Stimulated activated CD4-positive, alpha-beta T cell treated with anti-CD3 and anti-CD28 coated beads, Interleukin-1b, Interleukin-23, amount 100 ng/mL, for 1 hour (primary cell): ENCODE measurements at places on chromosomes 2 and 18.

- DNase-seq = no peak
Measured at GRCh38 chr18:506801-507200, 6.3 kb upstream of the COLEC12 start.

DNA sequence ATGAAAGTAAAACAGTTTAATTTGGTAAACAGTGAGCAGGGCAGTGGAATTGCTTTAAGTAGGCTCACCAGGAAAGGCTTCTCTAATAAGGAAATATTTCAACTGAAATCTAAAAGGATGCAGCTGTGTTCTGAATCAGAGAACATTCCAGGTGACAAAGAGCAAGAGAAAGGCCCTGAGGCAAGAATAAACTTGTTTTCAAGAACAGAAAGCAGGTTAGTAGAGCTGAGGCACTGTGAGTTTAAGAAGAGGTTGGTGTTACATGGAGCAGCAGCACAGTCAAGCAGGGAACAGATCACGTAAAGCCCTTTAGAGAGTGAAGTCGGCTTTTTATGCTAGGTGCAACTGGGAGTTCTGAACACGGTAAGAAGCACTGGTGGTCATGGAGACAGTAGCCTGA, 57.0 kb upstream of the SCN1A start:
- no peak for DNase-seq

DNA sequence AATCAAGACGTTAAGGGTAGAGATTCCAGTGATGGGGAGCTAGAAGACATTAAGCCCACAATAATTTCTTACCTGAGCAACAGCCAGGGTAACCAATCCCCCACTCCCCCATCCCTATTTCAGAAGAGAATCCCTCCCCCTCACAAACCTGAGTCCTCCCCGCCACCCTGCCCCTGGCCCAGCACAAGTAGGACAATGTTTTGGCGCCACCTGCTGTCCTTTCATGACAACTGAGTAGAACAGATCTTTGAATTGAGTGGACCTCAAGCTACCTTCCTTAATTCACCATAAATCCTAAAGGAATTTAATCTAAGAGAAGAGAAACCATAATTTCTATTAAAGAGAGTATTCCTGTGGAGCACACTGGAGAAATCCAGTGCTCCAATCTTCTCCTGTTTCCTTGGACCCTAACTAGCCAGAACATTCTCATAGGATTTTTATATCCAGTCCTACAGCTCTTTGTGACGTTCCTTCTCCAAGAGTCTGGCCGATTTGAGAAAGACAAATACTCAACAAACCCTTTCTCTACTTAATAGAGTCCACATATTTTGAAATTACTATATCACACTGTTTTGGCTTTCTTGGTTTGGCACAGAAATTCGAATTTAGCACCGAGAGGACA, 41.1 kb downstream of the NHEJ1 start:
- DNase-seq = peak; percentile 41

DNA sequence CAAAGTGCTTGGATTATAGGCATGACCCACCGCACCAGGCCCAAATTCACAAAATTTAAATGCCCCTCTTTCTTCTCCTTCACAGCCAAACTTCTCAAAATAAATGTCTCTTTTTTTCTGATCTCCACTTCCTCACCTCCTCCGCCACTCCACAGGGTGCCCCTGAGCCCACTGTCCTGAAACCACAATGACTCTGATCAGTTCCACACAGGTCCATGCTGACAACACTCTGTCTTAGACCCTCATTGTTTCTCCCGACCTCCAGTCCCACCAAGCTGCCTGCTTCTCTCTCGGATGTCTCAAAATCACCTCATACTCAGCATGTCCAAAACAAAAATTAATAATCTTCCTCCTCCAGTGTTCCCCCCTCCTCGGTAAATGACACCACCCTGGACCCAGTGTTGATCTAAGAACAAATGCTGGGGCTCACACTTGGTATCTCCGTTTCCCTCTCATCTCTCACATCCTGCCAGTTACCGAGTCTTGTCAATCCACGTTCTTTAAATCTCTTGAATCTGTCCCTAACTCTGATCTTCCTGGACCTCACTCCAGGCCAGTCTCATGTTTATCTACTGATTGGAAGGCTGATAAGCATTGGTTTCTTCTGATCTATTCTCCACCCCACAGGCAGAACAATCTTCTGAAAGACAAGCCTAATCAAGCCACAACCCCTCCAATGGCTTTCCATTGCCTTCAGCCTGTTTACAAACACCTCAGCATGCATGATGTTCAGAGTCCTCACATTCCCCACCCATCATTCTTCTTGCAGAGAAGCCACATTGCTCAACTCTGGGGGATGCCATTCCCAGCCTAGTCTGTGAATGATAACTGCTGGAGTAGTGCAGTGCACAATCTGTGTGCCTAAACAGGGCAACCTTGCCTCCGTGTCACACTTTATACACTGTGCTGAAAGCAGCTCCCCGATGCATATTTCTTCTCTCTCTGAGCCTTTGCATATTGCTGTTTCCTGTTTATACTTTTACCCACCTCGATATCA, 12.4 kb upstream of the ANKRD44 start:
- DNase-seq = no peak

- DNase-seq = no peak
Measured at GRCh38 chr2:38636069-38636468, 29.8 kb upstream of the GALM start.

- no peak for DNase-seq
Measured at GRCh38 chr2:83471655-83472054, 987.4 kb downstream of the SUCLG1 start.

GRCh38 chr2:134272806-134273205, 18.9 kb downstream of the MGAT5 start:
- DNase-seq = no peak

- DNase-seq = no peak
Measured at GRCh38 chr18:32629292-32629691, 143.5 kb downstream of the KLHL14 start.

DNA sequence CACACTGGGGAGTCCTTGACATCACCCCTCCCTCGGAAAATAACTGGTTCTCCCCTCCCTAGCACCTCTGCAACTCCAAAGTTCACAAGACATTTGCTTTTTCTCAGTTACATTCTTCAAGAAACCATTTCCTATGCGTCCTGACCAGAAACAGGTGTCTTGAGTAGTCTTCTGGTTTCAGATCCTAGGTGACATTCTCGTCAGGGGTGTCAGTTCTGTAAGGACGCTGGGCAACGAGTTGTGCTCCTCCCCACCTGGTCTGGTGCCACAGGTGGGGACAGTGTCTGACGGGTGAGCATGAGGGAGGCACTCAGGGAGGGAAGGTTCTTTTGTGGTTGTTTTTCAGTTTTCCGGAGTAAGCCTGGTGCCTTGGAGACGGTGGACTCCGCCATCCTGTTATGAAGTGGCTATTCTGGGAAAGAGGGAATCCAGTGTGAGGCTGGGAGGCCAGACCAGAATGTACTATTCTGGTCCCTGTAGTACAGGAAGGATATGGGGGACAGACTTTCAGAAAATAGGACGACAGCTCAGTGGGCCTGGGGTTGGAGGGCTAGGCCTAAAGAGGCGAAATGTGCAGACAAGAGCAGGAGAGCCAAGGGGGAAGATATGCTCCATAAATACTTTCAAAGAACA, 50.6 kb downstream of the EPAS1 start:
- DNase-seq = no peak

- no peak for DNase-seq
Measured at GRCh38 chr18:76988031-76988826, 144.4 kb downstream of the MBP start.

GRCh38 chr2:23452853-23453420, 68.0 kb downstream of the KLHL29 start:
- no peak for DNase-seq

GRCh38 chr2:238527565-238527964, 100.8 kb downstream of the ASB1 start:
- DNase-seq = no peak

DNA sequence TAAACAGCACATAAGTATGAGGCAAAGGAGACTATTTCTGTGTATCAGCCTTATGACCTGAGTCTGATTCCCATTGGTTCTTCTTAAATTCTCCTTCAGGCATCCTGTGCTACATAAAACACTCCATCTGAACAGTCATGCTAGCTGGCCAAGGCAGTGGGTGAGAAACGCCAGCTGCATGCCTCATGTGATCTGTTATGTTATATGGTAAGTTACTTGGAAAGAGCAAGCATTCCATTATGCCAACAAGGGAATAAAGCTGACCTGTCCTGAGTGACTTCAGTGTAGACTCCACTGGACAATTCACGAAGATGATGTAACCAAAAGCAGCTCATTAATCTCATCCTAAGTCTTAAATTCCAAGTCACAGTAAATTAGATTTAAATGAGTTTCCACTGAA, 216.5 kb upstream of the FN1 start:
- no peak for DNase-seq

- no peak for DNase-seq
Measured at GRCh38 chr2:52632543-52632942, 1135.1 kb upstream of the CHAC2 start.

- no peak for DNase-seq
Measured at GRCh38 chr2:25165992-25166875, 2.1 kb downstream of the POMC start.

GRCh38 chr18:46156124-46156745, 52.0 kb downstream of the HAUS1 start:
- DNase-seq = no peak

DNA sequence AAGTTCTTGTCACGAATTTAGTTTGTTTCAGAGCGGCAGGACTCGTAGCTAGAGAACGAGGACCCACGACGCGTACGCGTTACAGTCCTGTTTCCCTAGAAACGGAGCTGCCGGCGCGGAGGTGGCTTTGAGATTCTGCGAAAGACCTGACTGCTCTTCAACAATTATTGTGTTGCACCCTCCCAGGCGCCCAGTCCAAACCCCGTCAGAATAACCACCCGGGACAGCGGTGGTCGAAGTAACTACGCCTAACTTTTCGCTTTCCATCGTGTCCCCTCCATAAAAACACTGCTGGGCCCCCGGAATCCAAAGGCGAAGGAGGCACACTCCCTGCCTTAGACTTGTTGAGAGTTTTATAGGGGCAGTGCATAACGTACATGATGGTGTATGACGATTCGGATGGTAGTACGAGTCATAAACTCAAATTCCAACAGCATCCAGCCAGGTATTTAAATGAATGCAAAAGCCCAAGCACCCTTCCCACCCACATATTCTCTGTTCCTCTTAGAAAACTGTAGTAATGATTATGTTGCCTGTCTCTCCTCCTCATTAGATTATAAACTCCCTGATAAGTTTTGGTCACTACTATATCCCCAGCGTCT, 651 bp upstream of the STAM2 start:
- no peak for DNase-seq

DNA sequence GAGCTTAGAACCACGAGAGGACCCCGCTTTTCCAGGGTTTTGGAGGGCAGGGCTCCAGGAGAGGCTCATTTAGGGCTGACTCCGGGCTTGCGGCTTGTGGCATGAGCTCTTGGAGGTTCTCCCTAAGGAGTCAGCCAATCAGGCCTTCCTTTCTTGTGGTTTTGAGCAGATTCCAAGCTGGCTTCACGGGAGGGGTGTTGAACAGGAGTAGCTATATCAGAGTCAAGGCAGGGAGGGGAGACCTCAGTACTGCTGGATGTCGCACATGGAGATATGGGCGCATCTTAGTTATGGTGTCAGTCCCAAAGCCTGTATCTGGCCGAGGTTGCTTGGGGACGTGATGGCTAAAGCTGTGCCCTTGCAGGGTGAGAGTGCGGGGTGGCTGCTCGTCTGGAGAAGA, 98.6 kb downstream of the AGAP1 start:
- no peak for DNase-seq

- no peak for DNase-seq
Measured at GRCh38 chr2:68865108-68865507, 6.1 kb downstream of the BMP10 start.

GRCh38 chr2:234852941-234853340, 98.9 kb upstream of the SH3BP4 start:
- DNase-seq = no peak

DNA sequence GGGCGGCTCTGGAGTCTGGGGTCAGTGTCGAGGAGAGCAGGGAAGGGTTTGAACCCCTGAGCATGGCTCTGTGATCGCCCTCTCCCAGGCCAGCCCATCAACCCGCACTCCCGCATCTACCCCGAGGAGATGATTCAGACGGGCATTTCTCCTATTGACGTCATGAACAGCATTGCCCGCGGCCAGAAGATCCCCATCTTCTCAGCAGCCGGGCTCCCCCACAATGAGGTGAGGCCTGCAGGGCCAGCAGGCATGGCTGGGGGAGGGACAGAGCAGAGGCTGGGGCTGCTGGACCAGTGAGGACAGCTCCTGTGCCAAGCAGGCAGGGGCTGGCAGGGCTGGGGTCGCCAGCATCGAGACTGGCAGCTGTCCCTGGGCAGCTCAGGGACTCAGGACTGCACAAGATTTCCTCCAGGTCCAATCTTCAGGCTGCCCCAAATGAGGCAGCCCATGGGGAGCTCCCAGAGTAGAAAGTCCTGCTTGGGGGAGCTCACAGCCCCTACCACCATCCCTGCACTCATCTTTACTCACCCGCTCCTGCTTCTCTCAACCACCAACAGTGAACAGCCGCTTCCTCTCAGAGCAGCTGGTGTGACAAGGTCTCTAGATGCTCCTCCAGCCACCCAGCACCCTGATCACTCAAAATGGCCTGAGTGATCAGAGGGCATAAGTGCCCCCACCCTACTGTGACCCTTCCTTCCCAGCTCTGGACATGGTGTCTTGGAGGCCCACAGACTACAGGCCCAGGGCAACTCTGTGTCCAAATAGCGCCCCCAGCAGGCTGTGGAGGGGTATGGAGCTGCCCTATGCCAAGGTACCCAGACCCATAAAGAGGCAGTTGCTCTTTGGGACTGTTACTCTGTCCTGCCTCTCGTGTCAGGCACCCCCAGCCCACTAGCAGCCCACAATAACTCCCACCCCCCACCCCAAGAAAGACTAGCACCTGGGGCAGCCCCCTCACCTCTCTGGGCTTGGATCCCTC, 18.3 kb upstream of the ANKRD53 start:
- DNase-seq = no peak

DNA sequence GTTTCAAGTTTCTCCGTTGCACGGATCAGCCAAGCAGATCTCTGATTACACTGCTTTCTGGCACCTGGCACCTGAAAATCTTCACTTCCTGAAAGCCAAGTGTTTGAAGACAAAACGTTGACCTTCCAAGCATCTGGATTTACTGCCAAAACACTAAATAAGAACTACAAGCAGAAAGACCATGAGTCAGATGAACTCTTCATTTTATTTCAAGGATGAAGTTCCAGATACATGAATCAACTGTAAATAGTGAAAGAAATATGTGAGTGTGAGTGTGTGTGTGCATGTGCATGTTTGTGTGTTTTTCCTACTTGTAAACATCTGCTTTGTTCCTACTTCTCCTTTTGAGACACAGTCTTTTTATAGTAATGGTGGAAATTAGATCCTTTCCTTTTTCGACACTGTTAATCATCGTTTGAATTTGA, 60.0 kb upstream of the DTNA start:
- no peak for DNase-seq

- DNase-seq = no peak
Measured at GRCh38 chr2:12733846-12734245, 17.1 kb downstream of the TRIB2 start.

GRCh38 chr2:165499131-165499530, 29.6 kb downstream of the CSRNP3 start:
- no peak for DNase-seq
